ENCODE measurements at places on chromosomes 3 and 15. TPM values are rescaled to one million over a fixed set of nuclear protein-coding genes. Genes with fewer than 3 reads are reported as not detected.

GRCh38 chr15:30922480-30923311 is 19.0 kb downstream of the FAN1 start:
- DNase-seq, result no peak

DNA sequence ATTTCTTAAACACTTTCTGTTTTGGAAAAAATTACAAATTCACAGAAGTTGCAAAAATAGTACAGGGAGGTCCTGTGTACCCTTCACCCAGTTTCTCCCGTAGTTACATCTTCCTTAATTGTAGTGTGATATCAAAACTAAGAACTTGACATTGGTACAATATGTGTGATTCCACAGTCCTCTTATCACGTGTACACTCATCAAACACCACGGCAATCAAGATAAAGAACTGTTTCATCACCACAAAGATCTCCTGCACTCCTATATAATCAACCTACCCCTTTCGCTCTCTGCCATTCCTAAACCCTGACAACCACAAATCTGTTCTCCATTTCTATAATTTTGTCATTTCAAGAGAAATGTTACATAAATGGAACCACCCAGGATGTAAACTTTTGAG is 31.4 kb downstream of the POMGNT2 start:
- no peak for DNase-seq

The GOLGA8M gene
- 2.3 TPM for total RNA-seq

GRCh38 chr15:39345176-39345575 is 235.7 kb upstream of the THBS1 start:
- DNase-seq, result no peak

GRCh38 chr15:62591842-62592838 is 427.1 kb upstream of the C2CD4B start:
- no peak for DNase-seq
